ENCODE measurements at places on chromosomes 7 and 10. TPM values are rescaled to one million over a fixed set of nuclear protein-coding genes. Genes with fewer than 3 reads are reported as not detected.

- no peak overlapping the region for H3K4me3 ChIP-seq
- peaks cover 26% of the 10 kb centered on the region for H3K36me3 ChIP-seq
- peak overlapping the region; percentile 82 for H3K27ac ChIP-seq
- no peaks in the 10 kb centered on the region for H3K27me3 ChIP-seq
- DNase-seq: no peak
Observed at GRCh38 chr7:149071641-149072437, 18.7 kb downstream of the ZNF786 start.

DNA sequence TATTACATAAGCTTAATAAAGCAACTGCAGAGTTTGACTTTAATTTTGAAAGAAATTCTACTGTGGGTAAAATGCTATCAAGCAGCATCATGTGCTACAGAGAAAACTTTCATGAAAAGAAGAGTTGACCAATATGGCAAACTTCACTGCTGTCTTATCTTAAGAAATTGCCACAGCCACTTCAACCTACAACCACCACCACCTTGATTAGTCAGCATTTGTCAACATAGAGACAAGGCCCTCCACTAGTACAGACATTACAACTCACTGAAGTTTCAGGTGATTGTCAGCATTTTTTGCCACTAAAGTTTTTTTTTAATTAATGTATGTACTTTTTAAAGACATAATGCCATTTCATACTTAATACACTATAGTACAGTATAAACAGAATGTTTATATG lies 350.3 kb downstream of the HPSE2 start:
- DNase-seq: no peak
- no peak overlapping the region for H3K27ac ChIP-seq
- H3K4me1 ChIP-seq: no peaks in the 10 kb centered on the region
- H3K27me3 ChIP-seq: no peaks in the 10 kb centered on the region
- H3K4me3 ChIP-seq: no peak overlapping the region

GRCh38 chr7:70325509-70326101 lies 727.3 kb downstream of the AUTS2 start:
- no peak for DNase-seq
- H3K27ac ChIP-seq: no peak overlapping the region
- H3K27me3 ChIP-seq: no peaks in the 10 kb centered on the region

DNA sequence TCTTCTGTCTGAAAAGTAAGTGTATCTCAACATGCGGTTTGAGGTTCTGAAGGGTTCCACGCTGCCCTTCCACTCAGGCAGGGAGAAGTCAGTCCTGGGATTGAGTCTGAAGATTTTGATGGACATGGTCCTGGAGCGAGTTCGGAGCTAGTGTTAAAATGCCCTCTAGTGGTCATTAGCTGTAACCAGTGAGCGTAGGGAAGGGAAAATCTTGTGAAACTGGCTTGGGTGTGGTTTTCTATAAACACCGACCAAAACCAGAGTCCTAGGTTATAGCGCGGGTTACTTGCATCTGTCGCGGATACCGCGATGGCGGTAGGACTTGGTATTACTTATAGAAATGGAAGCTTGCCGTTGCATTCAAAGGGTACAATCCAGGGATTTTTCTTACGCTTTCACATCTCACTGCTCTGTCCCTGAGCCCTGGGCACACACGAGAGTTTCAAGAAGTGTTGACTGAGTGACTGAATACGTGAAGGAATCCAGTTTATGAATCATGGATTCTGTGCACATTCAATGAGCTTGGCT lies 348.2 kb upstream of the C7orf33 start:
- DNase-seq: peak; percentile 14
- no peak overlapping the region for H3K4me3 ChIP-seq
- H3K36me3 ChIP-seq: no peaks in the 10 kb centered on the region
- H3K27me3 ChIP-seq: peaks cover 19% of the 10 kb centered on the region
- no peak overlapping the region for H3K27ac ChIP-seq
- H3K4me1 ChIP-seq: no peaks in the 10 kb centered on the region

- no peak overlapping the region for H3K27ac ChIP-seq
- peak; percentile 59 for DNase-seq
- H3K4me1 ChIP-seq: peaks cover 34% of the 10 kb centered on the region
- no peak overlapping the region for H3K4me3 ChIP-seq
Observed at GRCh38 chr10:76303682-76304316, 872.4 kb downstream of the LRMDA start.

DNA sequence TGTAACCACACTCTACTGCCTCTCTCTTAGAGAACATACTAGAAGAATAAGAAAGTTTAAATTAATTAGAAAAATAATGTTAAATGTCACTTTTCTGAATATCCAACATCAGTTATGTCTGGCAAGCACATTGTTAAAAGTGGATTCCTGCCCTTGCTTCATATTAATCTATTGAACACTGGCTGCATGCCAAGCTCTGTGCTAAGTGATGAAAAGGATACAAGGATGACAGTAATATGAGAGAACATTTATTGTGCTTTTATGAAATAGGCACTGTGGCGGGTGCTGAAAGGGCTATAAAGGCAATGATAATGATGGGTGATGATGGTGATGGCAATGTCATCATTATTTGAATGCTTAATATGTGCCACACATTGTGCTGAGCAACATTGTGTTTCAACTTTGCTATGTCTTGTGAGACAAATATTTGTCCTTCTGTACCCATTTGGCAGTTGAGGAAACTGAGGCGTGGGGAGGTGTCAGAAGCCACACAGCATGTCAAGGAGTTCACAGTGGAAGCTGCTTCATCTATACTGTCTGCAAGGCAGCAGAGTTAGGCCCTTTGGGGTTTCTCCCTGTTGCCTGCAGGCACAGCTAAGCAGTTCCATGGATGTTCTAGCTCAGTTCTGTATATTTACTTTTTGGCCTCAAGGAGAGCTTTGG lies 64.2 kb upstream of the RAPGEF5 start:
- DNase-seq: no peak
- H3K36me3 ChIP-seq: no peaks in the 10 kb centered on the region
- no peaks in the 10 kb centered on the region for H3K27me3 ChIP-seq
- no peak overlapping the region for H3K27ac ChIP-seq

Gene TMEM184A
- total RNA-seq: 0.18 TPM

Gene GRM3
- total RNA-seq: not detected

Gene GIMAP4
- 68.6 TPM for total RNA-seq
